NCI-H460 (cell line): ENCODE measurements at places on chromosomes 16 and 17.

GRCh38 chr16:71573387-71574094 lies 3.4 kb downstream of the TAT start:
- no peak for DNase-seq

DNA sequence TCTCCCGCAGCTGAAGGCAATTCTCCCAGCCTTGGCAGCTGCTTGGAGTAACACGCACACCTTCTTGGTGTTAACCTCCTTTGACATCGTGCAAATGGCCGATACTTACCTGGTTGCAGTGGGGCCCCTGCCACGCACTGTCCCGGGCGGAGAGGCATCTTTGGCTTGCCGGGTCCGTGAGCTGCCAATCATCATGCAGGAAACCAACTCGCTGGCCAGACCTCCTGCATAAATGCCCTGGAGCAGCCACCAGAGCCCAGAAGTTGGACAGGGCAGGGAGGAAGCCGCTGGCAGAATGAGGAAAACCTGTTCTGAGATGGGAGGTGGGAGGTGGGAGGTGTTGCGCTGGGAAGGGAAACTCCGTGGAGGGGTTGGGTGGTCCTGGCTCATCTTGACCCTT lies 41.7 kb upstream of the CREBBP start:
- DNase-seq = no peak

GRCh38 chr16:65767125-65767524 lies 599.4 kb upstream of the CDH5 start:
- no peak for DNase-seq

- peak; percentile 68 for DNase-seq
Observed at GRCh38 chr17:61635913-61636432, 45.0 kb upstream of the NACA2 start.

GRCh38 chr16:57471209-57471608 lies 8.7 kb downstream of the POLR2C start:
- no peak for DNase-seq

DNA sequence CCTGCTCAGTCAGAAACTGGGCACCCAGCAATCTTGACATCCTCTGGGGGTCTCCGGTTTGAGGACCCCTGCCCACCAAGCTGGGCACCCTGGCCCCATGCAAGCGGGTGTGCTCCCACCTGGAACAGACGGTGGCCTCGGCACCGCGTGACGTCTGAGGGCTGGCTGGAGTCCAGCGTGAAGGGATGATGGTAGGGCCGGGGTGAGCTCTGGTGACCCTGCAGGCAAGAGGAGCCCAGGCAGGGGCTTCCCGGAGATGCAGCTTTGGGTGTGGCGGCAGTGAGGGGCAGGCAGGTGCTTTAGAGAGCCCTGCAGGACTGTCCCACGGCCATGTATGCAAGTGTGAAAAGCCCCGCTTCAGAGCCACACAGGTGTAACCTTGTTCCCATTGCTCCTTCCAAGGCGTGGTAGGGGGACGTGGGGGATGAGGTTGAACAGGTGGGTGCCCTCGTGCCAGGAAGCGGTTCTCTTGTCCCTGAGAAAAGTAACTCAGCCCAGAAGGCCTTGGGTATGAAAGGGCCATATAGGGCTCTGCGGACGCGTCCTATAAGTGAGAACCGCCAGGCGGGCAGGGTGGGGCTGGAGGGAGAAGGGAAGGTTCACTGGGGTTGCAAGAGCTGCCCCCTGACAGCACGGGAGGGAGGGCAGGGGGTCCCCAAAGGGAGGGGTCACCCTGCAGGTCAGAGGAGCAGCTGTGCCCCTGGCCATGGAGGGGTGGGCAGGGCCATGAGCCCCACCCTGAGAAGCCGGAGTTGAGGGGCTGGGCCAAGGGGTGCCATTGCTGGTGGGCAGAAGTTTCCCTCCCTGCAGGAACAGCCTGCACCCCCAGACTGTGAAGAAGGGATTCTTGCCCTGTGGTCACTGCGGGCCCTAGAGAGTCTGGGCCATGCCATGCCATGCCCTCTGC lies 9.2 kb downstream of the RGS11 start:
- DNase-seq = no peak

DNA sequence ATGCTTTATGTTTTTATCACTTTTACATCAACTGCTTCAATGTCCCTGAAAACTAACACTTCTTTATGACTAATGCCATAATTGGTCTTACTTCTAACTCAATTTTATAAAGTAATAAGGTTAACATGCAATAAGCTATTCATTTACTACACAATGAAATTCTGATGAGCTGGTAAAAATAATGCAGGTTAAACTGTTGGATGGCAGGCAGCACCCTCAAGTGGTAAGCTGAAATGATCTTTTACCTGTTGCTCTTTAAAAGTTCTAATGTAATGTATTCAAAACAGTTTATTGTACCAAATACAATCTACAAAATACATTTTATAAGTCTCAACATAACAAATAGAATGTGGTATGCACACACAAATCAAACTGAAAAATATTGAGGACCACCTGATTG lies 1280.3 kb downstream of the CDH8 start:
- DNase-seq = no peak

DNA sequence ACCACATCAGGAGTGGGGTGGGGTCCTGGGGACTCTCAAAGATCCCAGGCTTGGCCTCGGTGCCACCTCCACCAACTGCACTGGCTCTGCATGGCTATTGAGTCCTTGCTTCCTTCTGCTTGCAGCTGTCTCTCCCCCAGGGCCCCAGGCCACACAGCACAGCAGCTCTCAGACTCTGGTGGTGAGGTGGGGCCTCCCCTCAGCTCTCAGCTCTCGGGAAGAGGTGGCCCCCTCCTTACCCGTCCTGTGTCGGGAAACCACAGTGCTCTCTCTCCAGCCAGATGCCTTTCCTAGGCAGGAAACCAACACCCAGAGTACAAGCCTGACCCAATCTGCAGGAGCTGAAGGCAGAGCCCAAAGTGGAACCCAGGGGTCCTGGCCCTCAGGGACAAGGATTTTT lies 18.5 kb downstream of the SRCIN1 start:
- DNase-seq = no peak

- no peak for DNase-seq
Observed at GRCh38 chr17:50505591-50506130, 2.6 kb upstream of the MYCBPAP start.

DNA sequence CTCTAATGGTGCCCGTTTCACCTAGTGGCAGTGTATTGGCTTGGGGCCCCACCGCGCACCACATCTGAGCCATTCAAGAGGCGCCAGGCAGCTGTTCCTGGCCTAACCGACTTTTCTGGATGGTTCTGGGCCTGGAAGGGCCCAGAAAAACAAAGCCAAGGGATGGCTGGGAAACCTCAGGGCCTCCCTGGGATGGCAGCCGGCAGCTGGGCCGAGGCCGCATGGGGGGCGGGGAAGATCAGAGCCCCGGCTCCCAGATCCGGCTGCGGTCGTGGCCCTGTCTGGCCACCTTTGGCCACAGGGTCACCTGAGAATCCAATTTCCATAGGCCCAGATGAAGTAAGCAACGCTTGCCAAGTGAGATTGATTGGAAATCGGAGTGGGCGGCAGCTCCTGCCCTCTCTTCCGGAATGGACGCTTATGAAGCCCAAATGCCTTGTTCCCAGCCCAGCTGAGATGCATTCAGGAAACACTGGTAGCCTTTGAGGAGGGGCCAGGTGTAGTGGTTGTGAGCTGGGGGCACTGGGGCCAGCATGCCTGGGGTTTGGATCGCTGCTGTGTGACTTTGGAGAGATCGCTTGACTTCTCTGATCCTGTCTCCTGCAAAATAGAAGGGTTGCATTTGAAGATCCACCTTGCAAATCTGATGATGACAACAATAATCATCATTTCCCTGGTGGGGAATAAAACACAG lies 163.8 kb upstream of the GSE1 start:
- no peak for DNase-seq

DNA sequence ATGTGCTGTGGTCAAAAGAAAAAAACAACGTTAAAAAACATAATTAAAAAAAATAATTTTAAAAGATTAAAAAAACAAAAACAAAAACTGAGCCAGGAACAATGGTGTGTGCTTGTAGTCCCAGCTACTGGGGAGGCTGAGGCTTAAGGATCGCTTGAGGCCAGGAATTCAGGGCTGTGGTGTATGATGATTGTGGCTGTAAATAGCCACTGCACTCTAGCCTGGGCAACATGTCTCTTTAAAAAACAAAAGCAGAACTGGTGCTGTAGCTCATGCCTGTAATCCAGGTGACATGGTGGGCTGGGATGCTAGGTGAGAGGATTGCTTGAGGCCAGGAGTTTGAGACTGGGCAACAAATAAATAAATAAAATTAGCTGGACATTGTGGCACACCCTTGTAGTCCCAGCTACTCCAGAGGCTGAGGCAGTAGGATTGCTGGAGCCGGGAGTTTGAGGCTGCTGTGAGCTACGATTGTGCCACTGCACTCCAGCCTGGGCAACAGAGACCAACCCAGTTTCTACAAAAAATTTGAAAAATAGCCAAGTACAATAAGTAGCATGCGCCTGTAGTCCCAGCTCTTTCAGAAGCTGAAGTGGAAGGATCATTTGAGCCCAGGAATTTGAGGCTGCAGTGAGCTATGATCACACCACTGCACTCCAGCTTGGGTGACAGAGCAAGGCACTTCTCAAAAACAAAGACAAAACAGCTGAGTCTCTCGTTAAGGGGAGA lies 43.6 kb downstream of the NFATC3 start:
- DNase-seq = no peak

DNA sequence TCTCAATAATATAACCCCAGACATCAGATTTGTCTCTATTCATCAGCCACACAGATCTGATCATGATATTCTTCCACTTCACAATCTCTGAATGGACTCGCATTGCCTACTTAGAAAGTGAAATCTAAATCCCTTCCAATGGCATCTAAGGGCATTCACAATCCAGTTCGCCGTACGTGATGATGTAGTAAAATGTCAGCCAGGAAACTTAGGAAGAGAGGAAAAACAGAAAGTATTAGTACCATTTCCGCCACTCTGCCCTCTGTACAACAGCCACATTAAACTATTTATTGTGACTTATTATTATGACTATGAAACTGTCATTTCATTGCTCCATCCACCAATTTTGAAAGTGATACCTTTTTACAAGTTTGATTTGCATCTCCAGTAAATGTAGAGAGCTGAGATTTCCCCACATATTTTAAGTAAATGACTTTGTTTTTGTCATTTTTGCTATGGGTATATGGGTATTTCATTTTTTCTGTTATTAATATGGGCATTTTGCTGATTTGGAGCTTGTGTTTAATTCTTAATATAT lies 69.4 kb upstream of the SMIM36 start:
- DNase-seq = no peak

DNA sequence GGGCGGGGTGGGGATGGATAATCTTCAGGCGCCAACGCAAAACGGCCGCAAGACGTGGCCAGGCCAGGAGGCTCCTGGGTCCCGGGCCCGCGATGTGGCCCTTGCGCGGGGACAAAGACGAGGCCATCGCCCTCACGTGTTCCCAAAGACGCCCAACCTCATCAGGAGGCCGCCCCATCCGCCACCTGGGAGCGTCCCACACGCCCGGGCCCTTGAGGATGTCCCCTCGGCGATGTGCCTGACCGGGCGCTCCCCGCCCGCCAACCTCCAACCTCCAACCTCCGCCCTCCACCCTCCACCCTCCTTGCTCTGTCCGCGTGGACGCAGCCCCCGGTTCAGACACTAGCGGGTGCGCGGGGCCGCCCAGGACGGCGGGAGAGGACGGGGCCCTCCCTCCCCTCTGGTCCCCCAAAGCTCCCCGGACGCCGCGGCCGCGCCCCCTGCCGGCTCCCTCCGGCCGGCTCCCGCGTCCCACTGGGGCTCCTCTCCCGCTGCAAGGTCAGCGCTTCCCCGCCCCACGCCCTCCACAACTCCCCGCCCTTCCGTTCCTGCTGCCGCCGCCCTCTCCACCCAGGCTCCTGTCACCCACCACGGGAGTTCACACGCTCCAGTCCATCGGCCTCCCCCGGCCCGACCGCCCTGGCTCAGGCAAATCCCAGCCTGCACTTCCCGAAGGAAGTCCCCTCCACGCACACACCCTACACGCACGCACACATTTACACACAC lies 250.8 kb upstream of the RPL38 start:
- peak; percentile 8 for DNase-seq

GRCh38 chr17:37294888-37295287 lies 80.9 kb upstream of the C17orf78 start:
- DNase-seq = no peak

DNA sequence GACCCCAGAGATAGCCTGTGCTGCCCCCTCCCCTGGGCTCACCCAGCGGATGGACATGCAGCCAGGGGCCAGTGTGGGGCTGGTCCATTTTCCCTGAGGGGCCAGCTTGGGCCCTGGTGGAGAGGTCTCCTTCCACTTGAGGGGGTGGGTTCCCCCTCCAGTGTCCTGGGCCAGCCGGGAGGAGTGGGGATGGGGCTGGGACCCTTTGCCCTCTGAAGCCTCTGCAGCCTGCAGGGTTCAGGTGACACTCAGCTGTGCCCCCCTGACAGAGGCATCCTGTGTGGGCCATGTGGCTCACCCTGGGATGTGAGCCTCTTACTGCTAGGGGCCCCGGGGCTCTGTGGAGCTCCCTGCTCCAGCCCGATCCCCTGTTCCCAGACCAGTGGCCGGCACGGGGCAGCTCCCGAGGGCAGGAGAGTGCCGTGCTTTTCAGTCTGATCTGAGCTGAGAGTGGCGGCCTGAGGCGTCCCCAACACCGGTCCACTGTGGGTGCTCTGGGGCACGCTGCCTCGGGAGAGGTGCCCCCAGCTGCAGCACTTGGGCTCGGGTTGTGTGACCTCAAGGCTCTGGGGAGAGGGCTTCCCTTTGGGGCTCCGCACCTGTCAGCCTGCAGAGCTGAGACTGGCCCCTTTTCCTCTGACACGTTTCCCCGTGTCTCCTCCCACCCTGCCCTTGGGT lies 439 bp upstream of the GNG13 start:
- DNase-seq = no peak

DNA sequence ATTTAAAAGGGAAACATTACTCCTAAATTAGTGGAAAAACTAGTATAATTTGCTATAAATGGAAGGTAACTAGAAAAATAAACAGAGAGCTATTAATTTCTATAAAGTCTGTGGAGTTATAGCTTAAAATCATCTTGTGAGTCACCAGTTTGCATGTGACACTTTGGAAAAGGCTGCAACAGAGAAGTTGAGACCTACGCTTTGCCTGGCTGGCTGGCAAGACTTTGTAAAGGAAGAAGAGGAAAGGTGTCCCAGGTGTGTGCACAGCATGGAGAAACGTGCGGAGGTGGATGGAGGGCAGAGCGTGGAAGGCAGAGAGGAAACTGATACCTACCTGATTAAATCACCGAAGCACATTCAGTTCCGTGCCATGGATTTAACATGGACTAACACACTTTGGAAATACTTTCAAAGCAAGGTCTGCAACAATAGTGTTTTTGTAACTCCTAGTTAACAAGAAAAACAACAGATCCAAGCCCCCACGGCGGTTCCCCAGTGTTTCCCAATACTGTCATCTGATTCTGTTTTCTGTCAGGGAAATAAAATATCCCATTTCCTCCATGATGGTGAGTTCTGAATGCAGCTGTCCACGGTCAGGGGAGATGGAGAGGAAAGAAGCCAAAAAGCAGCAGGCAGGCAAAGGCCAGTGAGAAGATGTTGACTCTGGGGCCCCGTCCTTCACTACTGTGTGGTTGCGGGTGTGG lies 134.8 kb downstream of the XYLT1 start:
- no peak for DNase-seq
